ENCODE measurements at places on chromosomes 4 and X. TPM values are rescaled to one million over a fixed set of nuclear protein-coding genes. Genes with fewer than 3 reads are reported as not detected.

DGAT2L6 gene
- total RNA-seq = not detected

SATL1 gene
- total RNA-seq = not detected

GLUD2 gene
- total RNA-seq = 7.3 TPM

EGF gene
- not detected for total RNA-seq

PDE6B gene
- total RNA-seq = not detected

CFP gene
- total RNA-seq = 0.06 TPM

RAB33A gene
- 0.15 TPM for total RNA-seq

TLR6 gene
- 2.0 TPM for total RNA-seq

PCDH7 gene
- 30.1 TPM for total RNA-seq

IL21 gene
- total RNA-seq = not detected

VCX3B gene
- total RNA-seq = not detected

RASGEF1B gene
- 2.1 TPM for total RNA-seq

GPR143 gene
- total RNA-seq = not detected

TMEM271 gene
- not detected for total RNA-seq

FMR1NB gene
- total RNA-seq = not detected

NDP gene
- total RNA-seq = 0.31 TPM

HELT gene
- not detected for total RNA-seq

CSAG1 gene
- total RNA-seq = not detected

HSFX1 gene
- 0.56 TPM for total RNA-seq
